ENCODE measurements at places on chromosomes 7 and 10. TPM values are rescaled to one million over a fixed set of nuclear protein-coding genes. Genes with fewer than 3 reads are reported as not detected.

The SCIN gene
- 6.5 TPM for total RNA-seq

DNA sequence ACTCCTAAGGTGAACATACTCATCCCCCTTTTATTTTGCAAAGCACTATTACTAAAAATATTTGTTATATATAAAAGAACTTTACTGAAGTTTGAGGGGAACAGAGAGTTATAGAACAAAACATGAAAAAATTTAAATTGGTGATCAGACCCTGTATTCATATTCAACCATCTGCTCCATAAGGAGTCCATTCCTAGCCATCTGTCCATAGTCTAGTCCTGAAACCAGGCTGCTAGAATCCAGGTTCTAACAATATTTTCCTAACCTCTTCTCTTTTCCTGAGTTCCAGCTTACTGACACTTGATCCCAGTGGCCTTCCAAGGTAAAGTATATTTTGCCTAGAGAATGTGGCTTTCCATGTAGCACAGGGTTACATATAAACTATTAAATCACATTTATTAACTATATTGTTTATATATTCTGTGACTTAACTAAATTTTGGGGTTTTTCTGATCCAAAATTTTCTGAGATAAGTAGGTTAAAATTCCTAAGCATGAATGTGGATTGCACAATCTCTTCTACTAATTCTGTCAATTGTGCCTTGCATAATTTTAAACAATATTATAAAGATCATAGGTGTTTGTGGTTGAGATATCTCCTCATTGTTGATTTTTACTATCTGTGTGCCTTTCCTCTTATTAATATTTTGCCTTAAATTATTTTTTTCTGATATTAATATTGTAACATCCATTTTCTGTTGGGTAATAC lies 137.6 kb upstream of the MAGI2 start:
- DNase-seq = no peak
- H3K4me3 ChIP-seq = no peak overlapping the region
- H3K27ac ChIP-seq = no peak overlapping the region
- H3K36me3 ChIP-seq = no peaks in the 10 kb centered on the region
- H3K27me3 ChIP-seq = no peaks in the 10 kb centered on the region
- H3K4me1 ChIP-seq = no peaks in the 10 kb centered on the region

DNA sequence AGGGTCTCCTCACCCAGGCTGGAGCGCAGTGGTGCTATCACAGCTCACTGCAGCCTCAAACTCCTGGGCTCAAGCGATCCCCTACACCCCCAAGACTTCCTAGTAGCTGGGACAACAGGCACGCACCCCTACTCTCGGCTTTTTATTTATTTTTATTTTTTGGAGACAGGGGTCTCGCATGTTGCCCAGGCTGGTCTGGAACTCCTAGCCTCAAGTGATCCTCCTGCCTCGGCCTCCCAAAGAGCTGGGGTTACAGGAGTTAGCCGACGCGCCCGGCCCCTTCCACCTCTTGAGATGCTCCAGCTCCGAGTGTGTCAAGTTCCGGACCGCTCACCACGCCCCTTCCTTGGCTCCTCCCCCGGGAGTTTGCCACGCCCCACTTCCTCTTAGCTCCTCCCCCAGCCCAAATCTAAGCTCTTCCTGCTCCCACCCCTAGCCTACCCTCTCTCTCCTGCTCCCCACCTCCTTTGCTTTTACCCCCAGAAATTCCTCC lies 6.3 kb downstream of the NAT16 start:
- no peaks in the 10 kb centered on the region for H3K36me3 ChIP-seq
- H3K27ac ChIP-seq = no peak overlapping the region
- H3K4me1 ChIP-seq = no peaks in the 10 kb centered on the region
- peaks cover 38% of the 10 kb centered on the region for H3K27me3 ChIP-seq
- no peak for DNase-seq
- no peak overlapping the region for H3K4me3 ChIP-seq

- no peaks in the 10 kb centered on the region for H3K27me3 ChIP-seq
- H3K27ac ChIP-seq = peak overlapping the region; percentile 80
- no peak overlapping the region for H3K4me3 ChIP-seq
- peak; percentile 93 for DNase-seq
- H3K36me3 ChIP-seq = no peaks in the 10 kb centered on the region
- H3K4me1 ChIP-seq = peaks cover 20% of the 10 kb centered on the region
These were observed 34.0 kb downstream of the TMEM270 start for GRCh38 chr7:73894733-73895551.

GRCh38 chr7:77674878-77675277 lies 21.4 kb upstream of the RSBN1L start:
- no peaks in the 10 kb centered on the region for H3K36me3 ChIP-seq
- no peak overlapping the region for H3K27ac ChIP-seq
- H3K27me3 ChIP-seq = no peaks in the 10 kb centered on the region
- no peaks in the 10 kb centered on the region for H3K4me1 ChIP-seq

The FAM131B gene
- 1.2 TPM for total RNA-seq

DNA sequence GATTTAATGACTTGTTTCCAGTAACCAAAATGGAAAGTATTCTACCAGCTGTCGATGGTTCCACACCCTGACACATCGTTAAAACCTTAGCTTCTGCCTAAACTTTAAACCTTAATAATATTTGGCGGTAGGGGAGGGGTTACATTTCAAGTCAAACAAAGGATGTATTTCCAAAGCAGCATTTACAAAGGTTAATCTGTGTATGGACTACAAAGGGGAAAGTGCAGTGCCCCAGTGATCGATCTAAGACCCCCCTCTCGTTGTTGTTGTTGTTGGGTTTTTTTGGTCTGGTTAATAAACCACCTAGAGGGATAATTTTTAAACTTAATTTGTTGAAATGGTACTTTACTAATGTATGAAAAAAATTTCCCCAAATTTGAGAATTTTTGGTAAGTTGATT lies 1.1 kb upstream of the STEAP2 start:
- no peaks in the 10 kb centered on the region for H3K27me3 ChIP-seq
- H3K27ac ChIP-seq = peak overlapping the region; percentile 77
- no peaks in the 10 kb centered on the region for H3K4me1 ChIP-seq

The GIMAP4 gene
- total RNA-seq = 39.0 TPM

- no peak for DNase-seq
- H3K4me1 ChIP-seq = no peaks in the 10 kb centered on the region
- H3K27ac ChIP-seq = no peak overlapping the region
- no peak overlapping the region for H3K4me3 ChIP-seq
- H3K27me3 ChIP-seq = no peaks in the 10 kb centered on the region
- no peaks in the 10 kb centered on the region for H3K36me3 ChIP-seq
These were observed 483.9 kb upstream of the NRP1 start for GRCh38 chr10:33818343-33818742.

All from uterus (tissue), 4 donors.